Right ventricle myocardium superior (tissue), 1 donor: ENCODE measurements at places on chromosomes 16 and 17.

GRCh38 chr17:13542636-13543035 lies 59.1 kb downstream of the HS3ST3A1 start:
- DNase-seq, result no peak

- DNase-seq, result no peak
These were observed 54.6 kb downstream of the ABCC12 start for GRCh38 chr16:48101069-48101674.

DNA sequence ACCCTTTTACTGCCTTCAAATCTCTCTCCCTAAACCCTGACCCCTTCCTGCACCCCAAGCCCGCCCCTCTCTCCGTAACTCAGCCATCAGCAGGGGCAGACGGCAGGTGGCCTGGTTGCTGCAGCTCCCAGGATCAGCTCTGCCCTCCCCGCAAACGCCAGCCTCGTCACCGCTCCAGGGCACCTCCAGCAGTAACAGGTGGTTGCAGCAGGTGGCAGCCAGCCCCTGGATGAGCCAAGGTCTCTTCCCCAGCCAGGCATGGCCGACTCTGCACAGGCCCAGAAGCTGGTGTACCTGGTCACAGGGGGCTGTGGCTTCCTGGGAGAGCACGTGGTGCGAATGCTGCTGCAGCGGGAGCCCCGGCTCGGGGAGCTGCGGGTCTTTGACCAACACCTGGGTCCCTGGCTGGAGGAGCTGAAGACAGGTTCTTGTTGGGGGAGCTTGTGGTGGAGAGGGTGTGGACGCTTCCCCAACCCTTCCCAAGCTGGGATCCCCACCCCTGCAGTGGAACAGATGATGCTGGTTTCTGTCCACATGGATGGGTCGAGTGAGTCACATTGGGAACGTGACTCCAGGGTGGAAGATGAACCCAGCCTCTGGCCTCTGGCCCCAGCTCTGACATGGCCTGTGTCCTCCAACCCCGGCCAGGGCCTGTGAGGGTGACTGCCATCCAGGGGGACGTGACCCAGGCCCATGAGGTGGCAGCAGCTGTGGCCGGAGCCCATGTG lies 558 bp downstream of the HSD3B7 start:
- DNase-seq, result no peak

DNA sequence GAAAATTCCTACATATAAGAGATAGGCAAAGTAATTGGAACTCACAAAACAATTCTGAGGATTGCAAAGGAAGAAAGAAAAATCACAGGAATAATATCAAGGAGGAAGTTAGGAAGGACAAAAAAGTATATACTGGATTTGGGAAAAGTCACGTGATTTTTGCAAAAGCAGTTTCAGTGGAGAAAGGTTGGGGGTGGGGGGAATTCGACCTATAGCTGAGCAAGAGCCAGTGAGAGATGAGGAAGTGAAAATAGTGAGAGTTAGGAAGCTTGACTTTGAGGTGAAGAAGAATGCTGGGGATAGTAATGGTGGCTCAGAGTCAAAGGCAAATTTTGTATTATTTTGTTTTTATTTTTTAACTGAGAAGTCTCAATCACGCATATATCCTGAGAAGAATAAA lies 438.0 kb upstream of the PMFBP1 start:
- DNase-seq, result no peak

DNA sequence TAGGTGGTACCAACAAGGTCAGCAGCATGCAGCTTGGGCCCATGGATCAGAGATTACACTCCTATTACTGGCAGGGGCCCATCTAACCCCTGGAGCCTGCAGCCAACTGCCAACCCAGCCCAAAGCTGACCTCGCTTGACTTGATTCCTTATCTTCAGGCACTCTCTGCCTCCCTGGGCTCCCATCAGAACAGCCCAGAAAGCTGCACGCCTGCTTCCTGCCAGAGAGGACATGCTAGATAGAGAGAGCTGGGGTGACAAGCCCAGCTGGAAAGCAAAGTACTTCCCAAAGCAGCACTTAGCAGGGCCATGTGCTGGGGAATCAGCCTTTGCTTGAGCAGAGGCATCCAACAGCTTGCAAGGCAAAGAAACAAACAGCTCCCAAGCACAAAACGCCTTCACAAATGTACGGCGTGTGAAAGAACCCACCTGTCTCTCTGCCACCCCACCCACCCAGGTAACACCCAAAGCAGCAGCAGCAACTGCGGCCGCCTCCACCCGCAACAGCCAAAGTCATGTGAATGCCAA lies 74.2 kb upstream of the NLK start:
- DNase-seq, result peak; percentile 73

GRCh38 chr16:1125471-1125870 lies 27.4 kb upstream of the CACNA1H start:
- no peak for DNase-seq

DNA sequence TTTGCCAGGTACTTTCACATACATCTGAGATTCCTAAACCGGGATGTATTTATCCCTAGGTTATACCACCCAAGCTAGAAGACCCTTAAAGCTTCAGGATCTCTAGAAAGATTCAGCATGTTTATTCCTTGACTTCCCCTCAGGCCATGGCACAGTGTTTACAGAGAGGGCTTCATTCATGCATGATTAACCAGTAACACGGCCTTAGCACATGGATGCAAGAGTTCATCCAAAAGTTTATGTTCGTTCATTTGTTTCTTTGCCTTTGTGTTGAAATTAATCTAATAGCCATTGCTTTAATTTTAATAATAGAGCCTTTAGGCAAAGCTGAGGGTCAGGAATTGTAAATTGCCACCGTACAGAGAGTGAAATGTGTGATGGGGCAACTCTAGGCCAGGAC lies 13.8 kb downstream of the PCTP start:
- no peak for DNase-seq

DNA sequence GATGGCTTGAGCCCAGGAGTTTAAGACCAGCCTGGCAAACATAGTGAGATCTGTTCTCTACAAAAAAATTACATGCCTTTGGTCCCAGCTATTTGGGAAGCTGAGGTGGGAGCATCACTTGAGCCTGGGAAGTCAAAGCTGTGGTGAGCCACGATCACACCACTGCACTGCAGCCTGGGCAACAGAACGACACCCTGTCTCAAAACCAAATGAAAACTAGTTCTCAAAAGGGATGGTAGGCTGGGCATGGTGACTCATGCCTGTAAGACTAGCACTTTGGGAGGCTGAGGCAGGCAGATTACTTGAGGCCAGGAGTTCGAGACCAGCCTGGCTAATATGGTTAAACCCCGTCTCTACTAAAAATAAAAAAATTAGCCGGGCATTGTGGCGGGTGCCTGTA lies 31.1 kb downstream of the PPM1D start:
- DNase-seq, result no peak

DNA sequence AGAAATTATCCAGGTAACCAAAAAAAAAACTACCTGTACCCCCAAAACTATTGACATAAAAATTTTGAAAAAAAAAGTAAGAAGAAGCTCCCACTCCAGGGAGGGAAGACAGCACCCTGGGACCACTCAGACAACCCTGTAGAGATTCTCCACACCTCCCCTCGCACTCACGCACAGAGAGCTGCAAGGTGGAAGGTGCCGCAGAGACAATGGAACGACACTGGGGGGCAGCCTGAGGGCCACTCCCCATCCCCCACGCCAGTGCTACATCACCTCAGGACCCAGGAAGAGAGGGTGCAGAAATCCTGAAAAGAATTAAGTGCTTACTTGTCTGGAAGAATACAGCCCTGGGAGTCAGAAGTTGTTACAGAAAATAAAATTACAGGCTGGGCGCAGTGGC lies 5.2 kb upstream of the CD79B start:
- no peak for DNase-seq

DNA sequence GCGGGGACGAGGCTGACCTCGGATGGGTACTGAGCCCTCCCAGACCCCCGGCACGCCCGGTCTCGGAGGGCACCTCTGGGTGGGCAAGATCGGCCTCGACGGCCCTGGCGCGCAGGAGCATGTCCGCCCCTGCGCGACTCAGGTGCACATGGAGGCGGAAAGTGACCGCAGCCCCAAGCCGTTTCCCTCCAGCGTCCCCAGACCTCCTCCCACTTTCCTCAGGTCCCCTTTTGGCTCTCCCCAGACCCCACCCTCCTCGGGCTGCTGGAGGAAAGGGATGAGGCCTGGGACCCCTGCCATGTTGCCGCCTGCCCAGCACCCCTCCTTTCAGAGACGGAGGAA lies 10.0 kb downstream of the RPL19 start:
- DNase-seq, result no peak
